ENCODE measurements at places on chromosomes 13 and 19.
A peak's percentile ranks its signal among the peaks of the same experiment; 100 is the strongest.

- DNase-seq, result no peak
Observed at GRCh38 chr13:27257648-27258253, 6.4 kb downstream of the RPL21 start.

GRCh38 chr13:93118081-93118615 is 108.5 kb upstream of the GPC6 start:
- DNase-seq, result no peak

GRCh38 chr19:48806818-48807589 is 3.8 kb downstream of the BCAT2 start:
- no peak for DNase-seq

DNA sequence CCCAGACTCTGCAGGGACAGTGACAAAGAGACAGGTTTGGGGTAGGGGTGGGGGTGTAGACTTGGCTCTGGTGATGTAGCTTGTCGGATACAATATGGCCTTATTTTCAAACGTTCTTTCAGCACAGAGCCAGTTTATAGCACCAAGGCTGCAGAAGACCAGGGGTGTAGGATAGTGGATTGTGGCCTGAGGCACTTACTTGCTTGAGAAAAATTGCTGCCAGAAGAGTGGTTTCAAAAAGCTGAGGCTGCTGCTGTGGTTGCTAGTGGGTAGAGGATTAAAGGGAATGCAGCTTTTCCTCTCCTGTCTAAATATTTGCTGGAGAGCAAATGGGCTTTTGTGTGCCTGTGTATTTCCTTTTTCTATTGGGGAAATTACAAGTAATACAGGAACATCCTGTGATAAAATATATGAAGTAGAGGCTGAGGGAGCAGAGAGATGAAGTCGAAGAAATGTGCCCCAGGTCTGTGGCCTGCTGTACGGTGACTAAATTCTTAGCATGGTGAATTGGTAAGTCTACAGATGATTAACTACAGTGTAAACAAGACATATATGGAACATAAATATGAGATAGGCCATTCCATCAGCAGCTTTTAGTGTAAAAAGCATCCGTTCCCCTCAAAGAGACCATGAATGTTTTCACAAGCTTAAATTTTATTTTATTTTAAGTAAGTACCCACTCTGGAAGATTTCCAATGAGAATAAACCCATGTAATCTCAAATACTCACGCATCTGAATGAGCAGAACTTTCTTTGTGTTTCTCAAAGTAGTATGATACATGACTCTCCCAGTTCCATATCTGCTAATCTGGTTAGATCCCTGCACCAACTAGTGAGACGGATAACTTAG is 112.9 kb downstream of the LRCH1 start:
- no peak for DNase-seq

DNA sequence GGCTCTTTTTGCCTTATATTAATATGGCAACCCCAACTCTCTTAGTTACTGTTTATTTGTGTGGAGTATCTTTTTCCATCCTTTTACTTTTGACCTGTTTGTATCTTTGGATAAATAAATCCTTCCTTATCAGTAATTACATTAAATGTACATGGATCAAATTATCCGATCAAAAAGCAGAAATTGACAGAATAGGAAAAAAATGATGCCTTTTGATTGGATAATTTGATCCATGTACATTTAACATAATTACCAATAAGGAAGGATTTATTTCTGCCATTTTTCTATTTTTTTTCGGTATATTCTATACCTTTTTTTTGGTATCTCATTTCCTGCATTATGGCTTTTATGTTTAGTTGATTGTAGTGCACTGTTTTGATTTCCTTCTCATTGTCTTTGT is 57.2 kb downstream of the ZMYM2 start:
- no peak for DNase-seq

- DNase-seq, result peak; percentile 52
Observed at GRCh38 chr13:32840989-32841713, 175.1 kb upstream of the KL start.

DNA sequence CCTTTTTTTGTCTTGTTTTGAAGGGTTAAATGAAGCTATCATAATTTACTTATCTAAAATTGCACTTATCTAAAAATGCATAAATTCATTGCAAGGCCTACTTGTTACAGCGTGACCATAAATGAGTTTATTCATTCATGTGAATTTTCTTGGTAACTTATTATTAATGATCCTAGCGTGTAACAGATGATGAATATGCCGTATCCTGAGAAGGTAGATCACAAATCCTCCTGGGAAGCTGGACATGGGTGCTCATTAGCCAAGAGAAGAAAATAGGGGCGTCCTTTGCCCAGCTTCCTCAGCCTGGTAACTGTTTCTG is 21.3 kb downstream of the TNFSF11 start:
- no peak for DNase-seq

- DNase-seq, result no peak
Observed at GRCh38 chr13:103282571-103283450, 216.6 kb upstream of the SLC10A2 start.

GRCh38 chr13:24313439-24313838 is 4.1 kb downstream of the C1QTNF9 start:
- DNase-seq, result no peak

DNA sequence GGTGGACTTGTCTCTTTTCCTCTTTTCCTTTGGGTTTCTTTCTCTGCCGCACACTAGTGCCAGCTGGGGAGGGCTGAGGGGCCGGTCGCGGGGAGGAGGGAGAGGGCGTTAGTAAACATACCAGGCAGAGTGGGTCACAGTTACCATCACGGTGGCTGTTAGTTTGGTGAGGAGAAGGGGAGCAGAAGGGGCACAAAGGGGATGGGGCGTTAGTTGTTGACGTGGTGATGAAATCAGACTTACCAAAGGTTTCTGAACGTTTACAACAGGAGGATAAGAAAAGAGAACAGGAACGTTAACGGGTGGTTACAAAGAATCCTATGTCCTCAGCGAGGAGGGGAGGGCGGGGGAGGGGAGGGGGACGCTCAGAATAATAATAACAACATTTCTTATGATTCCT is 77.9 kb downstream of the PTPRS start:
- no peak for DNase-seq

GRCh38 chr13:33182729-33183128 is 102.8 kb downstream of the STARD13 start:
- DNase-seq, result no peak

GRCh38 chr13:68714292-68714691 is 1393.3 kb upstream of the ATXN8OS start:
- no peak for DNase-seq

GRCh38 chr13:20035130-20035529 is 76.6 kb downstream of the ZMYM2 start:
- no peak for DNase-seq

DNA sequence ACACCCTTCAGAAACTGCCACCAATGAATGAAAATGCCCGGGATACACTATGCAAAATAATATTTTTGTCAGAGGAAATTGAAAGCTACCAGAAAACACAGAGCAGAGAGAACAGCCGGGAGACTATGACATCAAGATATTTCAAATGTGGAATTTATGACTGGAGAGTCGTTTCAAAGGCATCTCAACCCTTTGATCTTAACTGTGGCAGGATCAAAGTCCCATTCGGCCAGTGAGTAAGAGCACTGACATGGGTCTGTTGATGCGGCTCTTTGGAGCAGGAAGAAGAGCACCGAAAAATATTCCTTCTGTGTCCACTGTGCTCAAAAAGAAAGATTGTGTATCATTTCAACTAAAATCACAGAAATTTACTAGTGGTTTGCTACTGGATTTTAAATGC is 201.9 kb downstream of the RFC3 start:
- no peak for DNase-seq

GRCh38 chr13:39810091-39810877 is 154.8 kb downstream of the COG6 start:
- no peak for DNase-seq
